ENCODE measurements at places on chromosomes 11 and 22. TPM values are rescaled to one million over a fixed set of nuclear protein-coding genes. Genes with fewer than 3 reads are reported as not detected.

Gene TREH
- total RNA-seq = not detected

Gene RPS25
- total RNA-seq = 1,078 TPM

Gene CELSR1
- under 0.01 TPM for total RNA-seq

Gene LYVE1
- total RNA-seq = not detected

Gene KCNJ1
- not detected for total RNA-seq

Gene BIK
- total RNA-seq = not detected

DNA sequence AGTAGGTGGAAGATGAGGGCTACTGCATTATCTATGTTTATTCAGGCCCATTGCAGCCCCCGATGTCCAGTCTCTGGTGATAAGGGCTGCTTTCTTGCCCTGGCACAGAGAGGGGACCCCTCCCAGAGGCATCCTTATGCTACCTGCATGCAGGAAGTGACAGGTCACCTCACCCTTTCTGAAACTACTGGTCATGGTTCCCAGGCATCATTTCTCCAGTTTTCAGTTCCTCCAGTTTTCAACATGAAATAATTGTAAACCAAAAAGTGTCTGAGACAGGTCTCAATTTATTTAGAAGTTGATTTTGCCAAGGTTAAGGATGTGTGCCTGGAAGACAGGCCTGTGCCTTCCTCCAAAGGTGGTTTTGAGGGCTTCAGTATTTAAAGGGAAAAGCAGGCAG, 57.0 kb downstream of the CTTN start:
- DNase-seq = no peak

DNA sequence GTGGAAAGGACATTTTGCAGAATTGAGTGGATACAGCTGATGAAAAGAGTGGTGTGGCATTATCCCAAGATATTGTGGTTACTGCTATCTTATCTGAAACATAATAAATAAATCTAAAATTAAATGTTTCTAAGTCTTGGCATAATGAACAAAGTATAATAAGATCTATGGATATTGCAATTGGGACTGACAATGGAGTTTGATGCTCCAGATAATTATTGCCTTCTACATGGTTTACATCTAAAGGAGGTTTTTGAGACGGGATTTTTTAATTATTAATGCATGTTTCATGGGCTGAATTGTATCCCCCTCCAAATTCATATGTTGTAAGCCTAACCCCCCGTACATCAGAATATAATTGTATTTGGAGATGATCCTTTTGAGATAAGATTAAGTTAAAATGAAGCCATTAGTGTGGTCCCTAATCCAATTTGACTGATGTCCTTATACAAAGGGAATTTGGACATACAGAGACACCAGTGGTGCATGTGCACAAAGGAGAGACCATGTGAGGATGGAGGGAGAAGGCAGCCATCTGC, 198.5 kb downstream of the MSANTD4 start:
- DNase-seq = no peak

- no peak for DNase-seq
These were observed 7.9 kb downstream of the CTR9 start for GRCh38 chr11:10758957-10759356.

DNA sequence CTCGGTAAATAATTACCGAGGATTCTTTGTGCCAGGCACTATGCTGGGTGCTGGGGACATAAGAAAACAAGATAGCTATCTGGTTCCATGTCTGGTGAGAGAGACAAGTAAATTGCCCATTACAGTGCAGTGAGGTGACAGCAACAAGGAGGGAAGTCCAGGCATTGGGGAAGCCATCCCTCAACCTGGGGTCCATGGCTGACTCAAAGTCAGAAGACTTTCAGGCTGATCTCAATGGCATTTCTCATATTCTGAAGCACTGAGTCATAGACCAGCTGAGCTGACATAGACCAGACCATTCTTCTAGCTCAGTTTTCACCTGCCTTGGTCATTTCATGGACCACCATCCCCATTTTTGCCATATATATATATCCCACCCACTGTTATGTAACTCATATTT, 158.8 kb downstream of the TTC17 start:
- DNase-seq = peak; percentile 10

GRCh38 chr22:39454385-39454871, 2.4 kb upstream of the MGAT3 start:
- no peak for DNase-seq

DNA sequence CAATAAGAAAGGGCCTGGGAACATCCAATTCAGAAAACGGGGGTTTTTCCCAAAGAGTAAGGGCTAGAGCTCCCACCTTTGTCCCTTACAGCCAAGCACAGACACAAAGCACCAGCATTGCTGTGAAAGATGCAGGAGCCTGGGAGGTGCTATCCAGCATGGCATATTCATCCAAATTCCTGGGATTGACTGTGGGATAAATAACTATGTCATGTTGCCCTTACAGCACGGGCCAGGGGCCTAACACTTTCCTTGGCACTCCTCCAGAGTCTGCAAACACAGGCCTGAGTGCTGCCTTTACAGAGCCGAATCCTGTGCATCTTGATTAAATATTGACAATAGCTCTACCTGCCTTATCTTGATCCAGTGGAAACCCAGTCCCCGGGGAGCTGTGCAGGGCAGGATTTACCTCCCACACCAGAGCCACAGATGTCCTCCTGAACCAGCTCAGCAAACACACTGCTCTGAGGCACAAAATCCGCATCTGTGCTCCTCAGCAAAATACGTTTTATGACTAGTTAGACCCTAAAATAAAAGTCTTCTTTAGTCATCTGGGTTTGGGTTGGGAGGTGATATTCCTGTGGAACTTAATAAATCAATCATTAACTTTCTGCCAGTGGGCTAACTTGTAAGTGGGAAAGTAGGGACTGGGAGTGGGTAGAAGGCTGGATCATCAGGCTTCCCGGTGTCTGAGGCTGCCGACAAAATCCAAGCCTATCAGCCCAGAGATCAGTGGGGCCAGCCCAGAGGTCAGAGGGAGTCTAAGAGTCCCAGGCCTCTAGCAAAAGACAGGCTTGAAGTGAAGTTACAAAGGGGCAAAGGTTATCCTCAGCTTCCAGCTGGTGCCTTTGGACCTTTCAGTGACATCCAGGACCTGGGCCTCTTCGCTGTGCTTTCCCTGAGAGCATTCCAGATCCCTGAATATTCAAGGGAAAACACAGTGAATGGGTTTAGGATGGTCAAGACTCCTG, 36.5 kb downstream of the POU2AF3 start:
- no peak for DNase-seq

- DNase-seq = peak; percentile 25
These were observed 22.5 kb downstream of the SUN2 start for GRCh38 chr22:38733329-38733723.

DNA sequence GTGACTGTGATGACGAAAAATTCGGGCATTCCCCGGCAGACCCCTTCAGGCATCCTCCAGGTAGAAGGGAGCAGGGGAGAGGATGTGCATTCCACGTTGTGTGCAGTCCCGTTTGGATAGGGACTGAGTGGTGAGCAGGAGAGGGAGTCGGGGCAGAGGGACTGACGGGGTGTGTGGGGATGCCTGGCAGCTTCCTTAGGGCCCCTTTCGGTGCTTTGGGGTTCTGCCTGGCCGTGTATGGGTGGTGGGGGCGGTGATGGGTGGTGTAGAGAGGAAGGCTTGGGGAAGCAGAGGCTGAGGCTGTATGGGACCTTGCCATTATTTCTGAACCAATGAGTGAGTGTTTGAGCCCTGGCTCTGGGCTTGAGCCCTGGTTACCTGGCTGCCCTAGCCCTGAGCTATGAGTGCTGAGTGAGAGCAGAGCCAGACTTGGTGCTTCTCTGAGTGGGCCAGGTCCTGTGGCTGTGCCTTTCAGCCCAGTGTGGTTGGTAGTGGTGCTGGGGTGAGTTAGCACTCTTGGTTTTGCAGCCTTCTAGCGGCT, 914 bp downstream of the INPPL1 start:
- no peak for DNase-seq

DNA sequence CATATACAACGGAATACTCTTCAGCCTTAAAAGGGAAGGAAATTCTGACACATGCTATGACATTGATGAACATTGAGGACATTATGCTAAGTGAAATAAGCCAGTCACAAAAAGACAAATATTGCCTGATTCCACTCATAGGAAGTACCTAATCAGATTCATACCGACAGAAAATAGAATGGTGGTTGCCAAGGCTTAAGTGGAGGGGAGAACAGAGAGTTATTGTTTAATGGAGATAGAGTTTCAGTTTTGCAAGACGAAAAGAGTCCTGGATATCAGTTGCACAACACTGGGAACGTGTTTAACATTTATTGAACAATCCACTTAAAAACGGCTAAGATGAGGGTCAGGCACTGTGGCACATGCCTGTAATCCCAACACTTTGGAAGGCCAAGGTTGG, 45.6 kb upstream of the HIPK3 start:
- DNase-seq = no peak

GRCh38 chr11:102407901-102408300, 44.7 kb downstream of the TMEM123 start:
- DNase-seq = peak; percentile 27

GRCh38 chr11:126060757-126061171, 1.9 kb downstream of the CDON start:
- no peak for DNase-seq

All from LHCN-M2 (cell line).